ENCODE measurements at places on chromosomes 3 and 15.

- DNase-seq = no peak
Measured at GRCh38 chr15:101427606-101428487, 61.7 kb downstream of the PCSK6 start.

- no peak for DNase-seq
Measured at GRCh38 chr3:134066651-134067530, 37.2 kb upstream of the SLCO2A1 start.

GRCh38 chr15:92061511-92062195 is 208.1 kb downstream of the SLCO3A1 start:
- no peak for DNase-seq

GRCh38 chr3:32614956-32615355 is 44.3 kb upstream of the DYNC1LI1 start:
- no peak for DNase-seq

DNA sequence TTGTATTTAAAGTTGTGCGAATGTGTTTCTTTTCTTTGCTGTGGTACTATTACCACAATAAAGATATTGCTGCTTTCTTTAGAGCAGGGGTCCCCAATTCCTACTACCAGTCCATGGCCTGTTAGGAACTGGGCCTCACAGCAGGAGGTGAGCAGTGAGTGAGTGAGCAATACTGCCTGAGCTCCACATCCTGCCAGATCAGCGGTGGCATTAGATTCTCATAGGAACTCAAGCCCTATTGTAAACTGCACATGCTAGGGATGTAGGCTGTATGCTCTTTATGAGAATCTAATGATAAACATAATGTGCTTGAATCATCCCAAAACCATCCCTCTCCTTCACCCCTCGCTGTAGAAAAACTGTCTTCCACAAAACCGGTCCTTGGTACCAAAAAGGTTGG is 41.6 kb downstream of the DMXL2 start:
- DNase-seq = no peak

- DNase-seq = no peak
Measured at GRCh38 chr3:157023226-157023625, 136.7 kb downstream of the CCNL1 start.

DNA sequence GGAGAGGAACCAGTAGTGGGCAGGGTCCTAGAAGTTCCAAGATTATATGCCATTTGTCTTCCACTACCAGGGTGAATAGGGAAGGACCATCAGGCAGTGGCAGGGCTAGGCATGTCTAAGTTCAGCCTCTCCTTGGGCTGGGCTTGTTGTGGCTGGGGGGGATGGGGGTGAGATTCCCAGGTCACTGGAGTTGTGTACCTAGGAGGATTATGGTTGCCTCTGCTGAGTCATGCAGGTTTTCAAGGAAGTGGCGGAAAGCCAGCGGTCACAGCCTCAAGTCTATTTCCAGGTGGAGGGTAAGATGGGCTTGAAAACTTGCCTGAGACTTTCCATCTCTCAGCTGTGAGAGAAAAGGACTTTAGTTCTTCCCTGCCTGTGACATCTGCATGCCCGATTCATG is 1407.1 kb downstream of the SI start:
- no peak for DNase-seq

GRCh38 chr3:33256249-33256648 is 21.0 kb upstream of the FBXL2 start:
- DNase-seq = no peak

- no peak for DNase-seq
Measured at GRCh38 chr3:69323941-69324340, 61.9 kb downstream of the FRMD4B start.

DNA sequence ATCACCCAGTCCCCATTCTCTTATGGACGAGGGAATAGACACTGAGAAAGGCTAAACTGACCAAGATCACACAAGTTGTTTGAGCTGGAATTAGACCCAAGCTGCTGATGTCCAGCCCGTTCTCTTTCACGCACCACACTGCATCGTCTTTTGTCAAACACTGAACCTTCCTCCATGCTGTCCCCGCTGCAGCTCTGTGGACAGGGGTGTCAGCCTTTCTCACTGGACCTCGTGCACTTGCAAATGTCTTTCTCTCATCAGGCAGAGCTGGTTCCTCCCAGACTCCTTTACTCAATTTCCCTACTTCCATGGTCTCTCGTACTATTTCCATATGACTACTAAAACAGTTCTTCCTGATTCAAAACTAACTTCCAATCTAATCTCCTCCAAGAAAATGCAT is 161.6 kb downstream of the MEIS2 start:
- DNase-seq = no peak

- no peak for DNase-seq
Measured at GRCh38 chr3:134103470-134103869, 73.7 kb upstream of the SLCO2A1 start.

- no peak for DNase-seq
Measured at GRCh38 chr15:40928821-40929659, at the start of gene DLL4. DLL4 (plus strand) TSS chr15:40929340; CDS start chr15:40929669, 329 bp downstream.

DNA sequence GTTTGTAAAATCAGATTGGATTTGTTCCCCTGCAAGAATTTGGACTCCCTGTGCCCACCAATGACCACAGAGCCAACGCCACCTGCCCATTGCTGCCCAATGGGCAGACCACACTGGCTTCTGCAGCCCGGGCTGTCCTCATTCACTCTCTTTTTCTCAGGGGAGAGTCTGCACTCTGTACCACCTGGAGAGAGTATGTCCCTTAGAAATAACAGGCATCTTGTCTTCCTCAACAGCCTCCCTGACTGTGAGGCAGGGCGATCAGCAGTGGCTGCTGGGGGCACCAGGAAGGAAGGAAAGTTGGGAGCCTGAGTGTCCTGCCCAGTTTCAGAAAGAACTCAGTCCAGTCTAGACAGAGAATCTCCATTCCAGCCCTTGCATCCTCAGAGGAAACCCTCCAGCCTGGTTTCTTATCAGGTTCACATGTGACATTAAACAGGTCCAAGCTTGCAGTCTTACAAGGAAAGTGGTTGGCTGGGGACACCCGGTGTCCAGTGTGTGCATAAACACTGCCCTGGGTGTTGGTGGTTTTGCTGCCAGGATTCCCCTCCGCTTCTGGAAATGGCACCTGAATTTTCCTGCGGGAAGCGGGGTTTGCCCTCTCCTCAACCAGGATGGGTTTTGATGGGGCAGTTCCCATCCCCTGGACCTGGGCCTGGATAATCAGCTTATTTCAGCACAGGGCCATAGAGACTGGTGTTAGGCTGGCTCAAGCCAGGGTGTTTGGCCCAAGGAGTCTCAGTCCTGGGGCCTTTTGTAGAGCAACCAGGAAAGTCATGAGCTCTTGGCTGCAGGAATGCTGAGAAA is 37.2 kb downstream of the SSUH2 start:
- DNase-seq = no peak

- no peak for DNase-seq
Measured at GRCh38 chr3:99256788-99257187, 355.3 kb upstream of the DCBLD2 start.
